ENCODE measurements at places on chromosomes 7 and 10.

DNA sequence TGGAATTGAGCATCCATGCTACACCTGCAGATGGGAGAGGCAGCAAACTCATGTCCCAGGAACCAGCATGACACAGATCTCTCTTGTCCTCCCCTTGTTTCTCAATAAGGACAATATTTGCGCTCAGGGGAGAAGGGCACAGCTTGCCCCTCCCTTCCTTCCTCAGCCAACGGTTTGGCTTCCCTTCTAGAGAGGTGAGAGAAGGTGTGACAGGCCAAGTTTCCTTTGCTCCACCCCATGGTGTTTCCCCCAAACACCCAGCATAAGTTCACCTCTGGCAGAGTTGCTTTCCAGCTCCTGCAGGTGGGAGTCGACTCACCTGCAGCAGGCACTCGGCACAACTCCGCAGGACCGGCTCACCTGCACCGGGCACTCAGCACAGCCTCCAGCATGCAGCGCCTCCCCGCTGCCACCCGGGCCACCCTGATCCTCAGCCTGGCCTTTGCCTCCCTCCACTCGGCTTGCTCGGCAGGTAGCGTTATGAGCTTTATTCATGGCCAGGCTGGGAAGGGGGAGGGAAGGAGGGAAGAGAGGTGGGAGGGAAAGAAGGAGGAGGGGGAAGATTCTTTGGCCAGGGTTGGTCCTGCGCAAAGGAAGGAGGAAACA, at the start of the genes ATP6V0A4 and TMEM213:
Gene ATP6V0A4, minus strand, starts transcription at position 482 of the 606 bp plus-strand sequence. CDS start 26,949 bp downstream, outside the sequence.
Gene TMEM213, plus strand, starts transcription at position 280 of the 606 bp plus-strand sequence. Its CDS starts 111 bp downstream, at position 391.
- no peak for DNase-seq

DNA sequence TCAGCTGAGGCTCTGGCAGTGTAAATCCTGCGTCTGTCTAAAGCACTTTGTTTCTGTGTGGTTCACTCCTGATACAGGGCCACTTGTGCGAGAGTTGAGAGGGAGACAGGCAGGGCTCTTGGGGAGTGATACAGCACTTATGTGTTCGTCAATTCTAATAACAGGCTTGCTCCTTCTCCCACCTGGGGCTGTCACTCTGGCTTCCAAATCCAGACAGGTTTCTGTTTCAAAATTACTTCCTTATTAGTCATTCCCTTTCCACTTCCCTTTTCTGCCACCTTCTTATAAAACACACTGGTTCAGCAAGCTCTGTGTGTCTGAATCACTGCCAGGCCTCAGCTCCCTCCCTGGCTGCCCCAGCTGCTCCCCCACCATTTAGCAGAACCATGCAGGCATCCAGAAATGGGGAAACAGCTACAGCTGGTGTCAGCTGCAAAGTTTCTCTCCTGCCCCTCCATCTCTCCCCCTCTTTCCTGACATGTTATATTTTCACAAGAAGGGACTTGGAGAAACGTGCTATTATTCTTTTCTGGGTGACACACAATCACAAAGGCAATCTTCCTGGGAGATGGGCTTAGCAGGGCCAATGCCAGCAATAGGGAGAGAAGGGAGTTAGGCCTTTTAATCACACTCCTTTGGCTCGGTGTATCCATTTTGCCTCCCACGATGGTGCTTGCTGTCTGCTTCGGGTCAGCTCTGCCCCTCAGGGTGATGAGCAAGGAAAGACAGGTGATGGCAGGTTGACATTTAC, 58.4 kb upstream of the ZNRF2 start:
- no peak for DNase-seq

GRCh38 chr10:43728425-43728824, 79.7 kb upstream of the ZNF32 start:
- no peak for DNase-seq

- no peak for DNase-seq
Observed at GRCh38 chr7:25913598-25914224, 238.3 kb upstream of the NFE2L3 start.

- DNase-seq, result no peak
Observed at GRCh38 chr10:118457824-118458428, 115.8 kb upstream of the FAM204A start.

GRCh38 chr7:46449743-46450142, 528.7 kb upstream of the IGFBP3 start:
- DNase-seq, result no peak

DNA sequence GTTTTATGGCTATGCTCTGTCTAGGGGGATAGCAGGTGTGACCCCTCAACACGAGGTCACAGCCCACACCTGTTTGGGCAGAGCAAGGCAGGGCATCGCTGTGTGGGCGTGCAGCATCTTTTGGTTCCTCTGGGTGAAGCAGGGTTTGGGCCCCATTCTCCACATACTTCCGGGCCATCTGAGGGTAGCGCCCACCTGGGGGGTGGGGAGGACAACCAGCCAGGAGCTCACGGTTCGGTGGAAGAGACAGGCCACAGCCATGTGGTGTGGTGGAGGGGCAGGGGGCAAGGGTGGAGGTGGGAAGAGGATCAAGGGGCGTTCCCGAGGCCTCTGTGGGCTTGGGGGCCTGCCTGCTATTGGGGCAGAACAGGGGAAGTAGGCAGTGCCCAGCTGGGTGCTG, 2.4 kb downstream of the SH2B2 start:
- no peak for DNase-seq

GRCh38 chr7:95397381-95397780, 1.2 kb upstream of the PON3 start:
- no peak for DNase-seq

GRCh38 chr7:115183431-115184057, 261.6 kb downstream of the MDFIC start:
- DNase-seq, result no peak

- no peak for DNase-seq
Observed at GRCh38 chr10:18523025-18523424, 128.4 kb downstream of the NSUN6 start.

DNA sequence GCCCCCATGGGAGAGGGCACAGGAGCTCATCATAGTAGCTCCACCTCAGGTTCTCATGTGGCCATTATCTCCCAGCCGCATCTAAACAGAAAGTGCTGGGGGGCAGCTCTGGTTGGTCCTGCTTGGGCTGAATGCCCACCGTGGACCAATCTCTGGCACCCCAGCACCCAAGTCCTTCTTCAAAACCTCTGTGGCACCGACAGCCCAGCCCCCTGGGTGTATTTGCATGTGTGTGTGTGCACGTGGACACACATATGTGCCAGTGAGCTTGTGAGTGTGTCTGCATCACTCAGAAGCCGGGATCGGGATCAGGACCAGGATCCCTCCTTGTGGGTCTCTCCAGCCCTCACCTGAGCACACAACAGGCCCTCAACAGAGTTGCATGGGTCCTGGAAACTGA, 68.2 kb downstream of the ALOX5 start:
- no peak for DNase-seq

DNA sequence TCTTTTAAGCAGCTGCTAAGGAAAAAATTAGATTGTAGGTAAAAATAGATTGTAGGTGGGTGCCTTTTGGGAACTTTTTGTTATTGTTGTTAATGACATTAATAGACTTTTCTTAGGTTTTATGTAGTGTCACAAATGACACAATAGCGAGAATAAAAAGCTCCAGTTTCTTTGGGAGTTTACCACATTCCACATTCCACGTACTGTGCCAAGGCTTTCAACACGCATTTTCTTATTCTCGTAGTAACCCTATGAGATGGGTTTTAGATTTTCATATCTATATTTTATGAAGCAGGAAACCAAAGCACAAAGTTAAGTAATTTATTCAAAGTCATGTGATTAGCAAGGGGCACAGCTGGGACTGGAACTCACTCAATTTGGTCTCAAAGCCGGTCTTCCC, 103.8 kb downstream of the XRCC2 start:
- DNase-seq, result no peak

- DNase-seq, result no peak
Observed at GRCh38 chr7:21771266-21771665, 174.4 kb downstream of the CDCA7L start.

DNA sequence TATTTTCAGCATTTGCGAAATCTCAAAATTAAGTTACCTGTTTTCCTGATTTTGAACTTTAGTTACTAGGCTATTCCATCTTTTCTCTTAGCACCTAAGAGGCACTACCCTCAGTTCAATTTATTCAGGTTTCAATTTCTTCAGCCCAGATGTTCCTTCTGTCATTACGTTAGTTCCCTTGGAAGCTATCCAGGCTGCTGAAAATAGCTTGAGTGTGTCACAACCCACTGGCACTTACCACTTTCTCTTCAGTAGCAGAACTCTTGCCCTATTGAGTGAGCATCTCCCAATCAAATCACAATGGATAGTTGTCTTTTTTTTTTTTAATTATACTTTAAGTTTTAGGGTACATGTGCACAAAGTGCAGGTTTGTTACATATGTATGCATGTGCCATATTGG, 332.7 kb upstream of the LRGUK start:
- DNase-seq, result no peak

- DNase-seq, result no peak
Observed at GRCh38 chr10:31467791-31468535, 148.9 kb downstream of the ZEB1 start.

- no peak for DNase-seq
Observed at GRCh38 chr7:152093717-152094116, 68.2 kb downstream of the GALNT11 start.

DNA sequence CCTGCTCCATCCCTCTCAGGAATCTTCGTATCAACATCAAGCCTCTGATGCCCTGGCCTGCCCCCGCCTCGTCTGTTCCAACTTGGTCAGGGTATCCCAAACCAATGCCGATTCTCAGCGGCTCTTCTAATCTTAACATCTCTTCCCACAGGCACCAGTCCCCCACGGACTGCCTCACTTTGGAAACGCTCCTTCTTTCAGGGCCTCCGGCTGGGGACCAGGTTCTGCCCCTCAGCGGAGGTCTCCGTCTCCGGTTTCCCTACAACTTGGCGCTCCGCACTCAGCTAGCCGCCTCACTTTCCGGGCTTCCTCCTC, 488 bp downstream of the ABCF2 start:
- no peak for DNase-seq

- DNase-seq, result no peak
Observed at GRCh38 chr7:1938788-1939433, 268.8 kb downstream of the ELFN1 start.

DNA sequence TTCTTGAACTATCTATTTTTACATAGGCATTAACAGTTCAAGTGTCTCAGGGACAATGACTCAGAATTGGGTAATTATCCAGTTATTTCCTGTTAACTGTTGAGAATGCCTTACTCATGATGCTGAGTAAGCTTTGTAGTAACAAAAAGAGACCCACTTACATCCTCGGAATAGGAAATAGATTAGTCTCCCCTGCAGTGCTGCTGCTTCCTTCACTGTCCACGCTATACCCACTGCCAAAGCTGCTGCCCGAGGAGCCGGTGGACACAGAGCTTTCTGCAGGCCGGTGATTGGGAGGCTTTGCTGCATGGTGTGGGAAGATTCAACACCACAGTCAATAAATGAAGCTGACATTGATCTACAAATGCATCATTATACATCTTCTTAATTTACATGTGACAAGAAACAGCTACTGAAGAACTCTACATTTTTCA, 357.1 kb downstream of the PCLO start:
- peak; percentile 75 for DNase-seq

- no peak for DNase-seq
Observed at GRCh38 chr7:5417106-5418071, 6.2 kb downstream of the TNRC18 start.

DNA sequence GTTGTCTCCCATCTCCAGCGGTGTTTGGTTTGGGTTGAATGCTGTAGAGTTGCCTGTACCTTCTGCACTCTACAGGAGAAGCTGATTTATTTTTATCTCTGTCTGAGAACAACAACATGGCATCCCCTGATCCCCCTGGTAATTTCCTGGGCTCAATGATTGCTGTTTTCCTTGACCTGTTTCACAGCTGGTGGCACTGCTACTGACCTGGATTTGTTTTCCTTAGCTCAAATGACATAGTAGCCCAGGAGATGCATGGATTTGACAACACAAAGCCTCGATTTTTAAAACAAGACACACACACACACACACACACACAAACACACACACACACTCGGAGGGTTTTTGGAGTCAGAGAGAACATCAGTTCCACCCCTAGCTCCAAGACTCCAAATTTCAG, 301.6 kb downstream of the NRG3 start:
- DNase-seq, result no peak

DNA sequence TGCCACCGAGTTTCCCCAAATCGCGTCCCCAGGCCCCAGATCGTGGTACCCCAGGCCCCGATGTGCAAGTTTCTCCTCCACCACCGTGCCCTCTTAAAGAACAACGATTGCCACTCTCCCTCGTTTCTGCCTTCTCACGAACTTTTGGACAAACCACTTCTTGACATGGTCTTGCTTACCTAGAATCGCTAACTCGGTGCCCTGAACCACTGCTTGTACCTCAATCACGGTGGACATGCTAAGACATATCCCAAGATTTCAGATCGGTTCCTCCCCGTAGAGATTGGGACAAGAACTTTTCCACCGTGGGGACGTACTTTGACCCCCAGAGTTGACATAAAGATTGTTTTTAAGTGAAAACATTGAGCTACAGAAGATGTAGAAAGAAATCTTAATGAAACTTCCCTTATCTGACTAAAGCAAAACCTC, 477 bp upstream of the ZC3HAV1 start:
- DNase-seq, result no peak

DNA sequence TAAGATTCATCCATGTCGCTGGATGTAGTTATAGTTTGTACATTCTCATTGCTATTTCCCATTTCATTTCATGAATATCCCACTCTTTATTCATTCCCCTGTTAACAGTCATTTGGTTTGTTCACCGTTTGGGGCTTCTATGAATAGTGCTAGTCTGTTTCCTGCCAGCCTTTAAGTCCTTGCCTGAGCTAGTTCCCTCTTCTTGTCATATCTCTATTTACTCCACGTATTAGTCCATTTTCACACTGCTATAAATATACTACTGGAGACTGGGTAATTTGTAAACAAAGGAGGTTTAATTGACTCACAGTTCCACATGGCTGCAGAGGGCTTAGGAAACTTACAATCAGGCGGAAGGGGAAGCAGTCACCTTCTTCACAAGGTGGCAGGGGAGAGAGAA, 56.2 kb downstream of the PLCE1 start:
- DNase-seq, result no peak

DNA sequence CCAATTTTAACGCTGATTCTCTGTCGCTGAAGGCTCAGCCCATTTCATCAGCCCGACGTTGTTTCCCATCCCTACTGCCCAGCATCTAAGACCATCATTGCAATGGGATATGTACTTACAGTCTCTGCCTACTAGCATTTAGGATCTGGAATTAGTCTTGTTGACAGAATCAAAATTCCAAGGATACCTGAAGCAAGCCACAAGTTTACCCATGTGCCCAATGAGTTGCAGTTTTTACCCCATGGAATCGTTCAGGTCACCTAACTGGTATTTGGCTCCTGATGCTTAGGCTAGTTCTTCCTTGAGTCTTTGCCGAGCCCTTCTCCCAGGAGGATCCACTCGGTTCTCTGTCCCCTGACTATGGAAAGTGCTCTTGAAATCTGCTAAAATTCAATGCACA, 276.8 kb downstream of the DNAJB9 start:
- DNase-seq, result no peak

DNA sequence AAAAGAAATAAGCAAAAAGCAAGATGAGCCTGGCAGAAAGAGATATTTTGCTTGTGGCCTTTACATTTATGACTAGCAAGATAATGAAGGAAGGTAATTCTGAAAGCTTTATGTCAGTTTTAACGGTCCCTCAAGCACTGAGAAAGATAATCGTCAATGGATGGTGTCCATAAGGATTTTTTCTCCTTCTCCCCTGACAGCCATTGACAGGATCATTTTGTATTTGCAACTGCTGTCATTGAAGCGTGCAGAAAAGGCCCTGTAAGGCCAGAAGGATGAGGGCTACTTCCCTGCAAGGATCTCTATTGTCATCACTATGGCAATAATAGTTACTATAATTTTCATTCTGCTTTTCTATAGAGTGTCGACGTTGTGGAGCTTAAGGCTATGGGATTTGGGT, 994 bp upstream of the LRGUK start:
- no peak for DNase-seq

GRCh38 chr10:43981232-43981631, 332.6 kb upstream of the ZNF32 start:
- no peak for DNase-seq

Measured in amniotic stem cell (primary cell).